ENCODE measurements at places on chromosomes 16 and 17.

GRCh38 chr16:85480727-85481101 lies 132.4 kb upstream of the GSE1 start:
- DNase-seq, result no peak

DNA sequence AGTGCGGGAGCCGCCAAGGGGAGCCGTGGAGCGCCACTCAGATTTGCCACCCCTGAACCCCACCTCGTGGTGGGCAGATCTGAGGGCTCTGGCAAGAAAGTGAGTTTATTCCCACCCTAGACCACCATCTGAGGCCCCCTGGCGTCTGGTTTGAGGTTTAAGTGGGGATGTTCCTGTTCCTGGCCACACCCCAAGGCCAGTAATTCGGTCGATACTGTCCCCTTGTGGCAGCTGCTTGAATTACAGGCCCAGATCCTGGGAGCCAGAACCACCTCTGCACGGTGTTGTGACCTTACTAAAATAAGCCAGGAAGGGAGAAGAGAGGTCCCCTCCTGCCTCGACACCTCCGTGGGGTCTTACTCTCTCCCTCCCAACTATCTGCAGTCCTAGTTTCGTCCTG lies 3.3 kb upstream of the LAT start:
- DNase-seq, result no peak

DNA sequence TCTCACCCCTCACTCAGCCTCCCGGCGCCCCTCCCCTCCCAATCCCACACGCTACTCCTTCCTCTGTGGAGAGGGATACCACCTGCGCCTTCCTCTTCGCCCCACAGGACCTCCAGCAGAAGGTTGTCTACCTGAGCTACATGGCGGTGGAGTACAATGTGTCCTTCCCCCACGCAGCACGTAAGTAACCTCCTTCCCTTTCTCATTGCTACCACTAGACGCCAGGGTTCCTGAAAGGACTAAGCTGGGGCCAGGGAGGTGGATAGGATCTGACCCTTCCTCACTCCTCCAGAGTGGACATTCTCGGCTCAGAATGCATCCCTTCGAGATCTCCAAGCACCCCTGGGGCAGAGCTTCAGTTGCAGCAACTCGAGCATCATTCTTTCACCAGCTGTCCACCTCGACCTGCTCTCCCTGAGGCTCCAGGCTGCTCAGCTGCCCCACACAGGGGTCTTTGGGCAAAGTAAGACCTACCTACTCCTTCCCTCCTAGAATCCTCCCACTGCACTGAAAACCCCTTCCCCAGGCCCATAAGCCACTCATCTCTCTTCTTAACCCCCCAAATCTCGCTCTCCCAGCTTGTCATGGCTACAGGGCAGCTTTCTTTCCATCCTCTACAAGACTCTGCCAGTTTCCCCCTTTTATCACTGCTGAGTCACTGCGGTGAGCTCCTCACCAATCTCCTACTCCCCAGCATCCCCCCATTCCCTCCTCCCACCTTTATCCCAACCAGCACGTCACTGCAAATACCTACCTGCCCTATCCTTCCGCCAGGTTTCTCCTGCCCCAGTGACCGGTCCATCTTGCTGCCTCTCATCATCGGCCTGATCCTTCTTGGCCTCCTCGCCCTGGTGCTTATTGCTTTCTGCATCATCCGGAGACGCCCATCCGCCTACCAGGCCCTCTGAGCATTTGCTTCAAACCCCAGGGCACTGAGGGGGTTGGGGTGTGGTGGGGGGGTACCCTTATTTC lies 1.5 kb downstream of the CD68 start:
- no peak for DNase-seq

- no peak for DNase-seq
Measured at GRCh38 chr16:19393226-19394111, 24.2 kb upstream of the TMC5 start.

DNA sequence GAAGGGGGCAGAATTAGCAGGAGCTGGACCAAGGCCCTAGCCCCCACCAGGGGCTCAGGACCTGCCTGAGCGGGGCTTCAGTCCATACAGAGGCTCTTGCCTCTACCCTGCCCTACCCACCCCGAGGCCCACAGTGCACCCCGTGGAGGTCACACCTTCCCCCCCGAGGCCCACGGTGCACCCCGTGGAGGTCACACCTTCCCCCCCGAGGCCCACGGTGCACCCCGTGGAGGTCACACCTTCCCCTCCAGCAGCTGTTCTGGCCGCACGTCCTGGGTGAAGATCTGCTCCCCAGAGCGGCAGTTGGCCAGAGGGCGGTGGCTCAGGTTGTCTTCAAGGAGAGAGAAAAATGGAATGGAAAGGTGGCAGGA lies 11.4 kb downstream of the CASKIN2 start:
- no peak for DNase-seq

- peak; percentile 38 for DNase-seq
Measured at GRCh38 chr17:35341411-35341992, 31.9 kb downstream of the SLFN11 start.

DNA sequence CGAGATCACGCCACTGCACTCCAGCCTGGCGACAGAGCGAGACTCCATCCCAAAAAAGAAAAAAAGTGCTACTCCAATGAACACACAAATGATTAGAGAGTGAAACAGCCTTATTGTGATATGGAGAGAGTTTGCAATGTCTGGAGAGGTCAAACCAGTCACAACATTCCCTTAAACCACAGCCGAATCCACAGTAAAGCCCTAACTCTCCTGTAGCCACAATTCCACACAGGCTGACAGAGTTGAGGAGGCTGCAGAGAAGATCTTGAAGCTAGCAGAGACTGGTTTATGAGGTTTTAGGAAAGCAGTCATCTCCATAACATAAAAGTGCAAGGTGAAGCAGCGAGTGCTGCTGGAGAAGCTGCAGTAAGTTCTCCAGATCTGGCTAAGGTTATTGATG lies 6.7 kb downstream of the RNF213 start:
- DNase-seq, result no peak

- no peak for DNase-seq
Measured at GRCh38 chr16:70252355-70252988, 732 bp upstream of the EXOSC6 start.

DNA sequence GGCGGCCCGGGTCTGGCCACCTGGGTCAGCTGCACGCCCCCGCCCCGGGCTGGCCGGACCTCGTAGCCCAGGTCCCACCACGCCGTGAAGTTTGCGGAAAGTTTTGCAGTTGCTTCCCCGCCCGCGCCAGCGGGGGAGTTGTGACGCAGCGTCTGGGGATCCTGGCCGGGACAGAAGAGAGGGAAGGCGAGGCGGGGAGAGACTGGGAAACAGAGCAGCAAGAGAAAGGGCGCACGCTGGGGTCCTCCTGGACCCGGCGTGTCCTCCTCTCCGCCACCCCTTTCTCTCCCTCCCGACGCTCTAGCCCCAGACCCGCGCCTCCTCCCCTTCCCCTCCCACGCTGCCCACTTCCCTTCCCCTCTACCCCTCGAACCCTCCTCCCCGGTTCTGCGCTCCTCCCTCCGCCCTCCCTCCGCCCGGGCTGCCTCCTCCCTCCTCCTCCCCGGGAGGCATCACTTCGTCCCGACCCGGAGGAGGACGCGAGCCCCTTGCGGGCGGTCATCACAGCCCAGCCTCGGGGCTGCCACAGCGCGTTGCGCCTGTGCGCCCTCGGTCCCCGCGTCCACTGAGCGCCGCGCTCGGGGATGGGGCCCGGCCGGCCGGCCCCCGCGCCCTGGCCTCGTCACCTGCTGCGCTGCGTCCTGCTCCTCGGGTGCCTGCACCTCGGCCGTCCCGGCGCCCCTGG lies at the start of gene MRC2:
Gene MRC2, plus strand, starts transcription at position 452 of the 685 bp plus-strand sequence. Its CDS starts 133 bp downstream, at position 585.
- no peak for DNase-seq

DNA sequence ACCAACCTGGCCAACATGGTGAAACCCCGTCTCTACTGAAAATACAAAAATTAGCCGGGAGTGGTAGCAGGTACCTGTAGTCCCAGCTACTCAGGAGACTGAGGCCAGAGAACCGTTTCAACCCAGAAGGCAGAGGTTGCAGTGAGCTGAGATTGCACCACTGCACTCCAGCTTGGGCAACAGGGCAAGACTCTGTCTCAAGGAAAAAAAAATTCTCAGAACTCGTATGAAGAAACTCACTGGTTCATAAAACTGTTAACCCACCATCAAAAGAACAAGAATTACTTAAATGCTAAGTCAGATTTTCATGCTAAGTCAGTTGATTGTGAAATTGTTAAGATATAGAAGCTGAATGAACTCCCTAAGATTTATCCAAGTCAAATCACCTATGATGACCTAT lies 31.3 kb downstream of the SLC39A11 start:
- DNase-seq, result no peak

- DNase-seq, result no peak
Measured at GRCh38 chr16:85202631-85203461, 90.6 kb upstream of the CIBAR2 start.

GRCh38 chr16:72469932-72470331 lies 298.0 kb upstream of the PMFBP1 start:
- no peak for DNase-seq

DNA sequence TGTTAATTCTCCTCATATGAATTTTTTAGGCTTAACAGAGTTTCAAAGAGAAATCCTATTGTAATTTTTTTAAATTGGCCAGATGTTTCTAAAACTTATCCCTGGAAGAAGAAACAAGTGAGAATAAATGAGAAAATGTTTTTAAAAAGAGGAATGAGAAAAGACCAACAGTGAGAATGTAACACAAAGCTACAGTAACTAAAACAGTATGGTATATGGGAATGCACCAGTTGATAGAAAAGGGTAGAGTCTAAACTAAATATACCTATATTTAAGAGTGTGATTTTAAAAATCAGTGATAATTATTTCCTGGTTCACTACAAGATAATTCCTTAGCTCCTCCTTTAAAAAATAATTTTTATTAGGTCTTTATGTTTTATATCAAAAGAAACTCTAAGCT lies 127.9 kb downstream of the CCDC182 start:
- DNase-seq, result no peak

GRCh38 chr17:35930211-35931065 lies at the start of gene RDM1:
Gene RDM1 (minus strand): TSS chr17:35930773. CDS start chr17:35930727, 46 bp downstream.
- DNase-seq, result peak; percentile 70

DNA sequence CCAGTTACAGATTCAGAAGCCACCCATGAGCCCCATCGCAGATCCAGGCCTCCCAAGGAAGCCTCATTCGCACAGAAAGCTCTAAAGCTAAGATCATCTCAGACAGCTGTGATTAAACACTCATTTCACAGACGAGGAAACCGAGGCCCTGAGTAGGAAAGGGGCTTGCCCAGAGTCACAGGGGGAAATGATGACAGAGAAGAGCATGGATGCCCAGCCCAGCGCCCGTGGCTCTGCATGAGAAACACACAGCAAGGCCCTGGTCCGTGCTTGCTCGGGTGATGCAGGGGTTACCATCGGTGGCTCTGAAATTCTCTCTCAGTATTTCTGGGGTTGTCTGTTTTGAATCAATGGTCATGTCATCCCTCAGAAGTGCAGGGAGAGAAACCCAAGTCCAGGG lies 109.6 kb downstream of the C16orf78 start:
- DNase-seq, result no peak

- DNase-seq, result no peak
Measured at GRCh38 chr16:20853143-20853542, 46.8 kb downstream of the REXO5 start.

DNA sequence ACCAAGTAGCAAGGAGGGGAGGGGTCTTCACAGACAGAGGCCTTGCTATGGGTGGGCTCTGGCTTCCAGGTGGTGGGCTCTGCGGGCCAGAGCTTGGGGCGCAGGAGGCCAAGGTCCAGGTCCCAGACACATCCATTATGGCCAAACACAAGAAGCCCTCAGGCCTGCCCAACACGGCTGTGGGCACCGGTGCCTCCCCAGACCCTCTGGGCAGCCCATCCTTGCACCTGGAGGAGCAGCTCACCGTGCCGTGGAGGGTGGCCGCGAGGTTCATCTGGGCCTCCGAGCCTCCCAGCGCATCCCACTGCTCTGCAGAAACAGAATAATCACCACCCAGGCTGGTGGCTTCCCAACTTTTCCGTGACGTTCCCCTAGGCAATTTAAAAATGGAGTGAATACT lies 55.9 kb downstream of the TBC1D16 start:
- DNase-seq, result no peak

DNA sequence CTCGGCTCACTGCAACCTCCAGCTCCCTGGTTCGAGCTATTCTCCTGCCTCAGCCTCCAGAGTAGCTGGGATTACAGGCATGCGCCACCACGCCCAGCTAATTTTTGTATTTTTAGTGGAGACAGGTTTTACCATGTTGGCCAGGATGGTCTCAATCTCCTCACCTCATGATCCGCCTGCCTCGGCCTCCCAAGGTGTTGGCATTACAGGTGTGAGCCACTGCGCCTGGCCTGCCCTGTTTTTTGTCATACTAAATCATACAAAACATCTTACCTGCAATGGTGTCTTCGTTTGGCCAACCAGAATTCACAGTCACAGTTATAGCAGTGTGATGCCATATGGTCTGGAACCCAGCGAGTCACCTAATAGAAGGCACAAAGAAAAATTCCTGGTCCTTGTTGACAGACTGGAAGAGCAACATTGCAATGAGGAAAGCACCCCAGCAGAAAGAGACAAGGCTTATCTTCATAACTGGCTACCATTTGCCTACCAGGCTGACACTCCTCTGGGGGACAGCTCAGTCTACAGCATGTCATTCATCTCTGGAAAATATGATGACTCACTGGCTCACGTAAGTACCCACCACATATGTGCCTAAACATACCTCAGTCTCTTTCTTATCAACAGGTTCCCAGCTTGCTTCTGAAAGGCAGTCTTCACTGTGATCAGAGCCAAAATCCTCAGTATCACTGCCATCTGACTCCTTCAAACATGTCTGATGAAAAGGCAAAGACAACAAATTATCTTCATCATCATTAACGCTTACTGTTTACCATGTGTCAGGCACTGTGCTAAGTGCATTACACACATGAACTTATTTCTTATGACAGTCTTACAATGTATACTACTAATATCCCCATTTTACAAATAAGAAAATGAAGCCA lies 4.3 kb upstream of the HSF5 start:
- DNase-seq, result no peak

GRCh38 chr16:73046202-73046848 lies 1.6 kb downstream of the ZFHX3 start:
- DNase-seq, result no peak

- DNase-seq, result no peak
Measured at GRCh38 chr17:79000396-79001189, 9.0 kb downstream of the CANT1 start.

DNA sequence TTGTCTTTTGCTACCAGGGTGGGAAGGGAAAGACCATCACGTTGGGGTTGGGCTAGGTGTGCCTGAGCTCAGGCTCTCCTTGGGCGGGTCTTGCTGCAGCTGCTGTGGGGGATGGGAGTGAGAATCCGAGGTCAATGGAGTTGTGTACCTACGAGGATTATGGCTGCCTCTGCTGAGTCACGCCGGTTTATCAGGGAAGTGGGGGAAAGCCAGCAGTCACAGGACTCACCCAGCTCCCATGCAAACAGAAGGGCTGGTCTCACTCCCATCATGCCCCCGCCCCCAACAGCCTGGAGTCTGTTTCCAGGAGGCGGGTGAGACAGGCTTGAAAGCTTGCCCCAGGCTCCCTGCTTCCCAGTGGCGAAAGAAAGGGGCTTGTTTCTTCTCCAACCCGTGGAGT lies 1259.0 kb upstream of the GOT2 start:
- DNase-seq, result no peak

GRCh38 chr17:73855720-73856333 lies 211.6 kb upstream of the SDK2 start:
- DNase-seq, result no peak

GRCh38 chr17:66625311-66625767 lies 209.6 kb upstream of the CACNG5 start:
- DNase-seq, result no peak

GRCh38 chr16:87960296-87960695 lies 9.1 kb downstream of the BANP start:
- DNase-seq, result no peak
